ENCODE measurements at places on chromosomes 5 and 9. TPM values are rescaled to one million over a fixed set of nuclear protein-coding genes. Genes with fewer than 3 reads are reported as not detected.

Gene PKD2L2
- total RNA-seq, result not detected

Gene PIP5KL1
- 0.59 TPM for total RNA-seq

Gene SLC25A25
- 26.4 TPM for total RNA-seq

Gene KIAA1958
- 3.7 TPM for total RNA-seq

DNA sequence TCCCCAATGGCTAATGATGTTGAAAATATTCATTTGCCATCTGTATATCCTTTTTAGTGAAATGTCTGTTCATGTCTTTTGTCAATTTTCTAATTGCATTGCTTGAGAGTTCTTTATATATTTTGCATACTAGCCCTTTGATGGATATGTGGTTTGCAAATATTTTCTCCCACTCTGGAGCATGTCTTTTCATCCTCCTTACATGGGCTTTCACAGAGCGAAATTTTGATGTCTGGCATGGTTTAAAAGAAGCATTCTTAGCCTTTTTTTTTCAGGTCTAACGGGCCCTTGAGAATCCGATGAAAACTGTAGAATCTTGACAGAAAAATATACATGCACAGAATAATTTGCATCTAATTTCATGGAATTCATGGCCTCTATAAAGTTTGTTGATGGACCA, 44.7 kb downstream of the ARHGEF28 start:
- no peak for DNase-seq
- H3K4me1 ChIP-seq, result peaks cover 23% of the 10 kb centered on the region
- no peaks in the 10 kb centered on the region for H3K36me3 ChIP-seq
- H3K4me3 ChIP-seq, result no peak overlapping the region

DNA sequence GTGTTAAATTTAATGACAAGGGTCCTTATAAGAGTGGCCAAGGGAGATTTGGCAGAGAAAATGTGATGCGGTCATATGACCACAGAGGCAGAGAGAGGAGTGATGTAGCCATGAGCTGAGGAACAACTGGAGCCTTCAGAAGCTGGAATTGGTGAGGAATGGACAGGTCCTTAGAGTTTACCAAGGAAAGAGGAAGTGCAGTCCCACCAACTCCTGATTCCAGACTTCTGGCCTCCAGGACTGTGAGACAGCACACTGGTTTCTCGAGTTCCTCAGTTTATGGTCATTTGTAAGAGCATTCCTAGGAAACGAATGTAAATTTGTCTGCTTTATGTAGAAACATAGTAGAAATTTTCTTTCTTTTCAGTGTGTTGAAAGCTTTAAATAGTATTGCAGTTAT, 410.1 kb downstream of the CDH18 start:
- H3K4me1 ChIP-seq, result no peaks in the 10 kb centered on the region
- H3K27me3 ChIP-seq, result no peaks in the 10 kb centered on the region
- DNase-seq, result no peak
- H3K36me3 ChIP-seq, result no peaks in the 10 kb centered on the region
- no peak overlapping the region for H3K4me3 ChIP-seq
- H3K27ac ChIP-seq, result no peak overlapping the region

DNA sequence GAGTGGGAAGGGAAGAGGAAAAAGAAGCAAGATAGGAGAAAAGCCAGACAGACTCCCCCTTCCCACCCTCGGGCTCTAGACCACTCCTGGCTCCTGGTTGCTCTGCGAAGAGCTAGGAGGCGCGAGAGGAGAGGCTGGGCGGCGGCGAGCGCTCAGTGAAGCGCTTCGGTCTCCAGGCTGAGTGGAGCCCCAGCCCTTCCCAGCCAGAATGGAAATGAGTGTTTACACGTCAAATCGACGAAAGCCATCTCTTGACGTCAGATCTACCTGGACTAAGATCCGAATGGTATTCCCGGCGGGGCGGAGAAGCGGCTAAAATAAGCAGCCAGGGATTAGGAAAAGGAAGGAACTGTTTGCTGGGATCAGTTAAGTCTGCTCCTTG, at the start of gene PCSK1:
TSS of gene PCSK1 (minus strand) at position 183 of the 382 bp plus-strand sequence. CDS start 206 bp downstream, outside the sequence.
- H3K36me3 ChIP-seq, result no peaks in the 10 kb centered on the region
- no peak within 1 kb of the TSS for H3K27ac ChIP-seq
- no peaks in the 10 kb centered on the region for H3K27me3 ChIP-seq
- H3K4me1 ChIP-seq, result peaks cover 6% of the 10 kb centered on the region
- DNase-seq, result no peak

DNA sequence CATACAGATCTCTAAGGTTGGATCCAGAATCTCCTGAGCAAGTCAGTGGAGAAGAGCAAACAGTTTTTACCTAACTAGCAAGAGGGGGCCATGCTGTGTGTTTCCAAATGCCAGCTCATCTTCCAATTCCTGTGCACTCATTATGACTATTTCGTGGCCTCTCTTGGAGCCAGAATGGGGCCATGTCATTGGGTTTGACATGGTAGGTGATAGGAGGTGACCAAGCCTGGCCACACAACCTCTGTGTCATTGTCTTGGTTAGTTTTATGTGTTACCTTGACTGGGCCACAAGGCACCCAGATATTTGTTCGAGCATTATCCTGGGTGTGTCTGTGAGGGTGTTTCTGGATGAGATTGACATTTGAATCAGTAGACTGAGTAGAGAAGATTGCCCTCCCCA, 206.2 kb downstream of the HSPA4 start:
- no peaks in the 10 kb centered on the region for H3K27me3 ChIP-seq
- H3K36me3 ChIP-seq, result no peaks in the 10 kb centered on the region

DNA sequence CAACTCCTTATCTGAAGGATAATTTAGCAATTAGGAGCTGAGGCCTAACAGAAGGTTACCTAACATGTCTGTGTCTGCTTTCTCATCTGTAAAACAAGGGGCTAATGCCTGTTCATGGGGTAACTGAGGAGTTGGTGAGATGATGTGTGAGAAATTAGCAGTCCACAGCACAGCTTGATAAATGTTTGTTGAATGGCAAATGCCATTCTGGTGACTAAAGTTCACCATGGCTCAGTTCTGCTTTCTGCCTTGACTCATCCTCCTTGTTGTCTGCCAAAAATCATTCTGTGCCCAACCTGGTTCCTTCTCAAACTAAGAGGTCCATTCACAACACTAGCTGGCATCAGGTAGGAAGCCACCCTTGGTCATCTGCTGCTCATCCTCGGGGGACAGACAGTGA, 552.0 kb upstream of the KLF4 start:
- no peak overlapping the region for H3K4me3 ChIP-seq
- H3K27me3 ChIP-seq, result no peaks in the 10 kb centered on the region
- no peak overlapping the region for H3K27ac ChIP-seq
- H3K36me3 ChIP-seq, result no peaks in the 10 kb centered on the region
- no peaks in the 10 kb centered on the region for H3K4me1 ChIP-seq

GRCh38 chr9:33416996-33417395, 14.6 kb upstream of the AQP7 start:
- no peak overlapping the region for H3K27ac ChIP-seq
- no peak overlapping the region for H3K4me3 ChIP-seq
- H3K4me1 ChIP-seq, result no peaks in the 10 kb centered on the region
- no peak for DNase-seq
- no peaks in the 10 kb centered on the region for H3K27me3 ChIP-seq
- H3K36me3 ChIP-seq, result no peaks in the 10 kb centered on the region

DNA sequence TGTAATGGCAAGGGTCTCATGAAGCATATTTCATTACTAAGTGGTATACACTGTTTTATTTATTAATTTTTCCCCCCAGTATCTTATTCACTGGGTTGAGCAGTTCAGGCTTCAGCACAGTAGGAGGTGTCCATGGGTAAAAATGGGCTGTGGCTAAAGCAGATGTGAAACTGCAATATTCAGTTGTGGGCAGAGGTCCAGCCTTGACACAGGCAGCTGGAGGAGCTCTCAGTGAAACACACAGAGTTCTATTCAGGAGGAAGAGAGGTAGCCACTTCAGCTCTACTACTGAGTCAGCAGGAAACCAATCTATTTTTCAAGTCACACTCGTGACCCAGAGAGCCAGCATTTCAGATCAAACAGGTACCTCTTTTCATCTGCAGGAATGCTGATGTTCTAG, 418.3 kb downstream of the CDH10 start:
- no peaks in the 10 kb centered on the region for H3K36me3 ChIP-seq
- no peak overlapping the region for H3K4me3 ChIP-seq
- DNase-seq, result peak; percentile 15
- H3K27me3 ChIP-seq, result no peaks in the 10 kb centered on the region
- no peak overlapping the region for H3K27ac ChIP-seq

DNA sequence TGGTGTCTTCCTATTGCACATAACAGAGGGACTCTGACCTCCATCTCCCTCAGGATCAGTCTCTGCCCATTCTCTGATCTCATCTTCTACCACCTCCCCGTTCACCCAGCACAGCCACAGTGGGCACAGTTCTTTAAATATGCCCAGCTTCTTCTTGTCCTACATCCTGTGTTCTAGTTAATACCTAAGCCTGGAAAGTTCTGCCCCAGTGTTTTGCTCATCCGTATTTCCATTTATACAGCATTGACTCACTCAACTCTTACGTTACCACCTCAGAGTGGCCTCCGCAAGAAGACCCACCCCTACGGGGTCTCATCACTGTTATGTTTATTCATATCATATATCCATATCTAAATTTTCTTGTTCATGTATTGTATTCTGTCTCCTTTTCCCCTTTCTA, 315.5 kb downstream of the ADGRV1 start:
- no peak for DNase-seq
- H3K27ac ChIP-seq, result no peak overlapping the region
- no peaks in the 10 kb centered on the region for H3K4me1 ChIP-seq
- H3K4me3 ChIP-seq, result no peak overlapping the region

Data from tibial nerve (tissue), 4 donors.